ENCODE measurements at places on chromosomes 5 and 9. TPM values are rescaled to one million over a fixed set of nuclear protein-coding genes. Genes with fewer than 3 reads are reported as not detected.

DNA sequence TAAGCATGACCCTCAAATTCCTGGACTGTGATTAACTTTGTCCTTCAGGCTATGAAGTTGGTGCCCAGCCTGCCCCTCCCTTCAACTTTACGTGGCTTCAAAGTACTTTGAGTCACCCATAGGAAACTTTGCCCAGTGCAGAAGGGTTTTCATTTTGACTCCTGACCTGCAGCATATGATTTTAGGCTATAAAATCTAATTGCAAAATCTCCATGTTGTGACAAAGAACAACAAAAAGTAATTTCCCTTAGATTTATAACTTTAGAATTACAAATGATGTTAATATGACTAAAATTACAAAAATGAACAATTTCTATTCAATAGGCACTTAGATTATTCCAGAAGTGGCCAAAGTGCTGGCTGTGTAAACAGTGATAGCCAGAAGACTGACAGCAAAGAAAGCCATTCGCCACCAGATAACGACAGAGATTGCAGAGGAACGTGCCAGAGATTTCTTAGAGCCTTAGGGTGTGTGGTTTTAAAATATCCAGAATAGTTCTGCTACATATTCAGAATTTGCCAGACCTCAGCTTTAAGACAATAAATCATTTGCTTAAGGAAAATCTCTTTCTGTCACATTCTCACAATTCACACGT is 197.4 kb downstream of the SEMA5A start:
- no peak for DNase-seq

Gene IRX1
- total RNA-seq, result 1.6 TPM

DNA sequence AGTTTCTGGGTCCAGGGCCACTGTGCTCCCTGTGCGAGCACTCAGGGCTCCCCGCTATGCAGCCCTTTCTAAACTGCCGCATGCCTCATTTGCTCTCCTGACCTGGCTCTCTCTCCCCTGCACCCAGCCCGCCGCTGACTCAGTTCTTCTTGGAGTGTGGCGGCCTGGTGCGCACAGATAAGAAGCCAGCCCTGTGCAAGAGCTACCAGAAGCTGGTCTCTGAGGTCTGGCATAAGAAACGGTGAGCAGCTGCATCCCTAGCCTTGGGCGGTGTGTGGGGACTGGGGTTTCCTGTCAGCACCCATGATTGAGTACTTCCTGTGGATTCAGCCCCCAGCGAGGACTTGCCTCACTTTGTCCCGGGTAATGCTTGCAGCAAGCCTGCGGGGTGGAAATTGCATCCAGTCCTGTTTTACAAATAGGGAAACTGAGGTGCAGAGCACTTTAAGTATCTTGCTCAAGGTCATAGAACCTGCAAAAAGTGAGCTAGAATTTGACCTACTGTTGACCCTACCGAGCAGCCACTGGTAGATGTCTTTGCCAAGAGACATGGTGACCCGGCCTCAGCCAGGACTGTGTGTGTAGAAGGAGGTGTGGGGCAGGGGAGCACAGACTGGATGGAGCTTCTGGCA is 27.9 kb downstream of the USP20 start:
- no peak for DNase-seq

- no peak for DNase-seq
These were observed 119.4 kb upstream of the ACTBL2 start for GRCh38 chr5:57601996-57602395.

DNA sequence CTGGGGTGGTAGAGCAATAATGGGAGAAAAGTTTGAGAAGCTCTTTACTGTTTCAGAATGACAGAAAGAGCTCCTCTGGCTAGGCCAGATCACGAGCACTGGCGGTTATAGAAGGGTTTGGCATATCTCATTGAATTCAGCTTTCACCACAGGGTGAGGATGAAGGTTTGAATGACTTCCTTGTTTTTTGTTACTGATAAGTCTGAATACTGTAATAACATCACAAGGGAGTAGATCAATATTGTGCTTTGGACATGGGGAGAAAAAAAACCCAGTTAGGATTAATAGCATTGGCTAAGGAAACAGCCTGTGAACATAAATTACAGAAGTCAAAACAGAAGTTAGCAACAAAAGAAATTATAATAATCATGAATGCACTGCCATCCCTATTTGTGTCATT is 9.4 kb downstream of the PHAX start:
- no peak for DNase-seq

Gene IFNK
- not detected for total RNA-seq

DNA sequence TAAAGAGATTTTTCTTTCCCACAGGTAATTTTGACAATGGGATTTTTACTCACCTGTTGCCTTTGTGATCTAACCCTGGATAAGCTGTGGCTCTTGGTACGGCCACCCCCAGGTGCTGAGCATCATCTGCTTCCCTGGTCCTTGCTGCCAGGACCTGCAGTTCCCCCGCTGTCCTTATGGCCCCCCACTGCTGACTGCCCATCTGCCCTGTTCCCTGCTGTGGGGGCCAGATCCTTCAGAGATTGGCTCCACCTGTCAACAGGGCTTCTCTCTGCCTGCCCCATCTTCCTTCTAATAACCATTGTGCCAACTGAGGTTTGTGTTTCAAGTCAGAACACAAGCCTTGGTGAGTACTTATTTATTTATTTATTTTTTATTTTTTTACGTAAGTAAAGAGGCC is 183.3 kb downstream of the MAPKAP1 start:
- DNase-seq, result no peak

Measured in tongue (tissue), 3 donors.